ENCODE measurements at places on chromosomes 3 and 15.
A peak's percentile ranks its signal among the peaks of the same experiment; 100 is the strongest.

DNA sequence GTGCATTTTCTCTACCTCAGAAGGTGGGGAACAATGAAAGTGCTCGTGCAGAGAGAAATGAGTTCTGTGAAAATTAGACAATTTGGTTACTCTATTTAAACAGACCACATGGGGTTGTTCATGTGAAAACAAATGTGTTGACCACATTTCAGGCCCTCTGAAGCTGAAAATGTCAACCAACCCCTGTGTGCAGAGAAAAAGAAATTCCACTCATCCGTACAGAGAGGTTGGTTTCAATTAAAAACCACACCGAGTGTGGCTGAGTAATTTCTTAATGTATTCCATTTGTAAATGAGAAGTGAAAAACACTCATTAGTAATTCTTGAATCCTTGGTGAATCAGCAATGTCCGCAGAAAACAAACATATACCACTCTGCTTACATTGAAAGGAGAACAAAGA, 46.9 kb upstream of the SLC7A14 start:
- DNase-seq = no peak

- no peak for DNase-seq
These were observed 182.3 kb downstream of the OR4M2 start for GRCh38 chr15:22262613-22263020.

- peak; percentile 23 for DNase-seq
These were observed 428.3 kb upstream of the ATP11B start for GRCh38 chr3:182364723-182365650.

- no peak for DNase-seq
These were observed 67.7 kb downstream of the IGF2BP2 start for GRCh38 chr3:185757176-185757575.

DNA sequence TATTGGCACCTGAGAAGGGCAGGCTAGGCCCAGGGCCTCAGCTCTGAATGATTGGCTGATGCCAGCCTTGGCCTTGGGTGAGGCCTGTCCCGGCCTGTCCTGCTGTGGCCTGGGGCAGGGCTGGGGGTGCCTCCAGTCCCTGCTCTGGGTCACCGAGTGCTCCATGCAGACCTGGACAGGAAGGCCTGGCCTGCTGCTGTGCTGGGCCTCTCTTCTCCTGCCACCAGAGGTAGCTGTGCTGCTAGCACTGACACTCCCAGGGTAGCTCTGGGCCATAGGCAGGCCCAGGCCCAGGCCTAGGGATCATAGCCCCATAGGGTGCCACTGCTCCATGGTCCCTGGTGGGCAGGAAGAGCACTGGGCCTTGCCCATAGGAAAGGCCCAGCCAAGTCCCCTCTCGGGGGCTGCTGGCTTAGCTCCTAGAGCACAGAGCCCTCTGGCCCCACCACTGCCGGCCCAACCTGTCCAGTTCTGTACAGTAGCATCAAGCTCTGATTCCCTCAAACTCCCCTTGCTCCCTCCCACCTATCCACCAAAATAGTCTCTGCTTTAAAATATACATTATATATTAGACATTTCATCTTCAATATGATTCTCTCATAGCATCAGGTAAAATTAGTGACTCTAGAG, 18.2 kb downstream of the ABTB1 start:
- peak; percentile 88 for DNase-seq

- DNase-seq = no peak
These were observed 162.6 kb upstream of the PFN2 start for GRCh38 chr3:150133293-150133692.

DNA sequence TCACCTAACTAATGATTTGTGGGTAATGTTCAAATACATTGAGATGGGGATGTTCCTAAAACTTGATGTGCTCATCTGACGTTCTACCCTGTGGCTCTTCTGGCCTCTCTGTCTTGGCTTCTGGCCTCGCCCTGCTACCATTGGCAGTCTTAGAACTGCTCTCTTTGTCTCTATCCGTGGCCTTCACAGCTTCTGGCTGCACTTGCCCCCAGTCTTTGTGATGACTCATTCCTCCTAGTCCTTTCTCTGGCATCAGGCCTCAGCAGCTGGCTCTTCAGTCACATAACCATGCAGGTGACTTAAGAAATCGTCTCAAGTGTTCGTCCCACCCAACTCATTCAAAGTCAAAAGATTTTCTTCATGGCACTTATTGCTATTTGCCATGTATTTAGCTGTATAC, 188.1 kb downstream of the BBX start:
- no peak for DNase-seq

GRCh38 chr3:177753451-177754155, 556.3 kb upstream of the TBL1XR1 start:
- DNase-seq = no peak

- peak; percentile 93 for DNase-seq
These were observed 64.1 kb upstream of the KLHL25 start for GRCh38 chr15:85858586-85859375.

GRCh38 chr3:87968668-87969067, 90.1 kb downstream of the CGGBP1 start:
- no peak for DNase-seq

DNA sequence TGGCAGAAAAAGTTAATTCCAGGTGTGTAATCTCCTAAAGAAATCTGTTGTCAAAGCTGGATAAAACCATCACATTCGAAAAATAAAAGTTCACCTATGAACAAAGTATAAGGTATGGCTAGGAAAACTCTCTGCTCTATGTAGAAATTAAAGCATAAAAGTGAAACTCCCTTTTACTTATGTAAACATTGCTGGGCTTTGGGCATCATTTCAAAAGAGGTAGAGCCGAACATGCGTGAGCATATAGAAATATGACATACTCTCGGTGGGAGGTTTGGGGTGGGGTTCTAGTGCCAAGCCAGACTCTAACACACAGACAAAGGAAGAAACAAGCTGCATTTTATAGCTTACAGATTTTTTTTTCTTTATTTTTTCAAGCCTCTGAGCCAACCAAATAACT, 306.8 kb upstream of the ATP11B start:
- DNase-seq = no peak

GRCh38 chr3:9770276-9770812, 597 bp upstream of the CAMK1 start:
- DNase-seq = no peak

- DNase-seq = no peak
These were observed 113.5 kb upstream of the ALCAM start for GRCh38 chr3:105253225-105253624.

- DNase-seq = no peak
These were observed 15.6 kb downstream of the ARRDC4 start for GRCh38 chr15:97976129-97976528.

- DNase-seq = no peak
These were observed 100.4 kb downstream of the PLSCR2 start for GRCh38 chr3:146368882-146369523.

- peak; percentile 97 for DNase-seq
These were observed 38.0 kb upstream of the COPB2 start for GRCh38 chr3:139427283-139428060.

GRCh38 chr15:94670438-94671034, 439.2 kb downstream of the MCTP2 start:
- peak; percentile 50 for DNase-seq

DNA sequence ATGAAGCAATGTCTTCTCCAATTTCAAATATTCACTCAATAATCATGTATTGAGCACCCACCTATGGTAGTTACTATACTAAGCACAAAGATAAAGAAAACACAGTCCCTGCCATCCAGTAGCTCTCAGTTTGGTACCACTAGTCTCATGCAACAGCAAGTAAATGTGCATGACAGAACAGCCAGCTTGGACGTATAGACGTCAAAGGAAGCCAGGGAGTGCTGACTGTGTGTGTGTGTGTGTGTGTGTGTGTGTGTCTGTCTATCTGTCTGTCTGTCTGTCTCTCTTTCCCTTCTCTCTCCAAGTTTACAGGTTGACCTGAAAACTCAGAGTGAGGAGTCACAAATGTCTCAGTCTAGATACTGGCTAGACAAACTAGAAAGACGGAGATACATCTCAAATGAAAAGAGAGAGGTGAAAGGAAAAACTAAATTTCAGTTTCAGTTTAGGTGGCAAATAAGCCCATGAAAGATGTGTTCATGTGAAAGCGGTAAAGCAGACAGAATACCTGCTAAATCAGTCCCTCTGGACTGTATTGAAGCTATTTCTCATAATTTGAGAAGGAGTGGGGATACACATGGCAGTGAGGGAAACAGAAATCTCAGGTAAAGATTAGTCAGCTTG, 141.1 kb upstream of the PTPRG start:
- DNase-seq = no peak

DNA sequence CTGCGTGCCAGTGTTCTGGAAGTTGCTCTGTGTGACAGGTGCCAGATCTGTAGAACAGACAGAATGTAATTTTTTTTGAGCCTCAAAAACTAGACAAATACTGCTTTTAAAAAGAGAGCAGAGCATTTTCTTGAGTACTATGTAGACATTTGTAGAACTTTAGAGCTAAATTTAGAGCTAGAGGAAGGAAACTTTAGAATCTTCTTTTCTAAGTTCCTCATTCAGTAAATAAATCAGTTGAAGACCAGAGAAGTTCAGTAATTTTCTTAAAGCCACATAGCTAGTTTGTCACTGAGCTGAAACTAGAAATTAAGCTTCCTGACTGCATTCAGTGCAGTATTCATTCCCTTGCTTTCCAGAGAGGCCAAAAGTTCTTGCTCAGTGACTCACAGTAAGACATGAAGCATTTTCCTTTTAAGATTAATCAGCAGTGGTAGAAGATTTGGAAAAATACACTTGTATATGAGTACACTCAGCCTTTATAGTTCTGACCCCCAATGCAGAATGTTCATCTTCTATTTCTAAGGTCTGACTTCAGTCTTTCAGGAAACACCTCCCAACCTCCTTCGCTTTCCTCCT, 83.6 kb upstream of the TSEN2 start:
- no peak for DNase-seq

GRCh38 chr3:46862369-46863025, 747 bp downstream of the MYL3 start:
- DNase-seq = no peak

GRCh38 chr15:45221053-45221599, 30.9 kb upstream of the SLC28A2 start:
- no peak for DNase-seq

DNA sequence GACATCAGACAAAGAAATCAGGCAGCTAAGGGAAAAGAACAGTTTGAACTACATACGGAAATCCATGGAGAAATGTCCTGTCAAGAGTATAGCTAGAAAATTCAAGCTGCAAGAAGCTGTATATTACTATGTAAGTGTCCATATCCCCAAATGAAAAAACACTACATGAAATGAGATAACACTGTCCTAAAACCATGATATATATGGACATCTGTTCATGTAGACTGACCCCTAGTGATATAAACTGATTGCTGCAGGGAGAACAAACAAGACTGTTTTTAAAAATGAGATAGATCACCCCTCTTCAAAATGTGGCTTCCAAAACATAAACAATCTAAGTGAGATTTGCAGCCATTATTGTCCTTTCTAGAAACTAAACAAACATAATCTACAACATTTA, 985.6 kb downstream of the EPHA3 start:
- peak; percentile 42 for DNase-seq

DNA sequence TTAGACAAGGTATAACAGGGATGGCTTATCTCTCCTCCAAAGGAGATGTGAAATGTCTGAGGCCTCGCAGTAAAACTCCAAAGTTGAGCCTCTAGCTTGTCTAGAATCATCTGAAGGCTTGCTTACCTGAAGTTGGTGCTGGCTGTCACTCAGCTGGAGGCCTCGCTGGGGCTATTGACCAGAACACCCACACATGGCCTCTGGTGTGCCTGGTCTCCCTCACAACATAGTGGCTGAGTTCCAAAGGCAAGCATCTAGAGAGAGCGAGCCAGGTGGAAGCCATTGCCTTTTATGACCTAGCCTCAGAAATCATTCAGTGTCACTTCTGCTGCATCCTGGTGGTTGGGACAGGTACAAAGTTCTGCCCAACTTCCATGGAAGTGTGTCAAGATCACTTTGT, 17.4 kb upstream of the RNU6-1 start:
- DNase-seq = no peak

GRCh38 chr3:100400419-100400779, 490 bp downstream of the TOMM70 start:
- peak; percentile 51 for DNase-seq

DNA sequence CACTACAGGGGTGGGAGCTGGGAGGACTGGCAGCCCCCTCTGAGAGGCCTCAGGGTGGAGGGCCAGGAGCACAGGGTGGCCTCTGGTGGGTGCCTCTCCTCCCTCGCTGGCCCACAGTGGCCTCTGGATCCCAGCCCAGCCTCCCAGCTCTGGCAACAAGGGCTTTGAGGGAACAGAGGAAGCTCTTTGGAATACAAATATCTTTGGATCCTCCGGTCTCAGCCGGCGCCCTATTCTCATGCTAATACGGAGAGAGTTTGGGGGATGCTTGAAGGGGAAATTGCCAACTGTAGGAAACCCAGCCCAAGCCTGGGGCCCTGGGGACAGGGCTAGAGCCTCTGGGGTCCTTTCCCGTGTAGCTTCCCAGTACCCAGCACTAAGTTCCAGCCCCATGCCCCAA, 33.4 kb upstream of the INSYN1 start:
- no peak for DNase-seq

GRCh38 chr3:43689766-43690399, 855 bp upstream of the ABHD5 start:
- DNase-seq = no peak

DNA sequence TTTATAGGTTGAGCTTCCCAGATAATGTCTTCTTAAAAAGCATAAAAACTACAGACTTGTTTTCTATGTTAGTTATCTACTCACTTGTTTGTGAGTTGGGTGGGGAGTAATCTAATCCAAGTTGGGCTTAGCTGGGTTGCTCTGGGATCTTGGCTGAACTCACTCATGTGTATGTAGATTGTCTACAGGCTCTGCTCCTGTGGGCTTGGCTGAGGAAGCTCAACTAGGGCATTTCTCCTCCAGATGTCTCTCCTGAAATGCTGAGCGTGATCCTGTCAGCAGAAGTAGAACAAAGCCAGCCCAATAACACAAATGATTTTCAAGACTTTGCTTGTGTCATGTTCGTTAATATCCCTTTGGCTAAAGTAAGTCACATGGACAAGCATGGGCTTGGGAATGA, 17.3 kb downstream of the KCNH8 start:
- DNase-seq = no peak

DNA sequence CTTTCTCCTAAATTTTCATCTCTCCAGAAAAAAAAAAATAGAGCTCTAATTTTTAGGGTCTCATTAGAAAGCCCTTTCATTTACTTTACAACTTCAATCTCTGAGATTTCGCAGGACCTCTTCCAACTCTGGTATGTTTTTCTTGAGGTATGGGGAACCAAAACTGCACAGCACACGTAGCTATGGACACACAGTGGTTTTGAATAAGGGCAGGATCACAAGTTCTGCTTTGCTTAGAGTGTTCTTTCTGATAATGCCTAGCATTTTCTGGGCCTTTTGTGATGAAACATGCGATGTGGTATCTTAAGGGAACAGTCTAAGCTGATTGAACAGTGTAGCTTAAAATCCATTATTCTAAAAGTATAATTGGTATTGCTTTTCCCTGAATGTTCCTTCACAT, 25.3 kb downstream of the ZNF592 start:
- DNase-seq = no peak

GRCh38 chr15:44207643-44208042, 12.6 kb upstream of the FRMD5 start:
- DNase-seq = no peak

DNA sequence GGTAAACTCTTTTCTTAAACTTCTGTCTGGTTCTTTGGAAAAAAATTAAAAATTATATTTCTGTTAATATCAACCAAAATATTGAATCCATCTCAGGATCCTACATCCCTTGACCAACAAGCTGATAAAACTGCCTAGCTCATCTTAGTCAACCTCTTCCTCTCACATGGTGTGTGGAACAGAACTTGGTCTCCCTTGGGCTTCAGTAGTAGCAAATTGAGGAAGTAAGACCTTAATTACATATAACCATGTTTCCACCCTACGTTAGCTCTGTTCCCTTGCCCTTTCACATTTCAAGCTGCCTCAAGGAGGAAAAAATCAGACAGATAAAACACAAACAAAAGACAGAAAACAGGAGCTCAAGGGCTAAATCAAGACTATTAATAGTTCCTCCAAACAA, 116.4 kb downstream of the GREM1 start:
- no peak for DNase-seq
